ENCODE measurements at places on chromosomes 12 and 14.
A peak's percentile ranks its signal among the peaks of the same experiment; 100 is the strongest.

GRCh38 chr14:61110316-61111082 lies 129.5 kb downstream of the SLC38A6 start:
- DNase-seq: no peak

- DNase-seq: no peak
Measured at GRCh38 chr14:25868521-25869314, 729.1 kb downstream of the NOVA1 start.

- DNase-seq: no peak
Measured at GRCh38 chr14:60544659-60545058, 35.7 kb downstream of the SIX6 start.

DNA sequence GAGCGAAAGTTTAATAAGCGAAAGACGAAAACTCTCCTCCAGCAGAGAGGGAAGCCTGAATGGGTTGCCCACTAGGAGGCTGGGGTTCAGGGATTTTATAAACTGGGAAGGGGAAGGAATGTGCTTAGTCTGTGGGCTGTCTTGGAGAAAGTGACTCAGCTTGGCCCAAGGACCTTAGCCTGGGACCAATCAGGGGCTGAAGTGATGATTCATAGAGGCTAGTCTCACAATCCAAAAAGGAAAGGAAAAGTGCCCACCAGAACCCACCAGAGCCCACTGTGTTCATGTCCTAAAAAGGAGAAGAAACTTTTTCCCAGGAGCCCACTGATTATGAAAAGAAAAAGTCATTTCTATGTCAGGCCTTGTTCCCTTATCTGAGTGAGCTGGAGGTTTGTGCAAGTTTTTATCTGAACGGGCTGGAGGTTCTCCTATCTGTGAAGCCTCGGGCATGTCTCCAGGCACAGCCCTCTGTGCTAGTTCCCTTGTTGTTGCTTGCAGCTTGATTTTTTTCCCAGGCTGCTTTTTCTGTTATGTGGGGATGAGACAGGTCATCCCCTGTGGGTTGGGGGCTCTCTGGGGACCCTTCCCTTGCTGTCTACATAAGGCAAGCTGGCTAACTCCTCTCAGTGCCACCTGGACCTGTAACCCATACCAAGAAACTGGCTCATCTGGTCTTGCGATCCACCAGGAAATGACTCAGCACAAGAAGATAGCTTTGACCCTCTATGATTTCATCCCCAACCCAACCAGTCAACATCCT lies 8.3 kb upstream of the GOLGA5 start:
- DNase-seq: no peak

GRCh38 chr12:103882861-103883596 lies 42.0 kb upstream of the NT5DC3 start:
- no peak for DNase-seq

GRCh38 chr12:109613649-109614455 lies 40.3 kb downstream of the MVK start:
- DNase-seq: no peak

GRCh38 chr14:55707365-55707804 lies 127.4 kb downstream of the KTN1 start:
- peak; percentile 8 for DNase-seq

GRCh38 chr14:65187421-65188049 lies 85.2 kb upstream of the MAX start:
- no peak for DNase-seq

- DNase-seq: no peak
Measured at GRCh38 chr14:74909911-74910310, 13.1 kb downstream of the RPS6KL1 start.

DNA sequence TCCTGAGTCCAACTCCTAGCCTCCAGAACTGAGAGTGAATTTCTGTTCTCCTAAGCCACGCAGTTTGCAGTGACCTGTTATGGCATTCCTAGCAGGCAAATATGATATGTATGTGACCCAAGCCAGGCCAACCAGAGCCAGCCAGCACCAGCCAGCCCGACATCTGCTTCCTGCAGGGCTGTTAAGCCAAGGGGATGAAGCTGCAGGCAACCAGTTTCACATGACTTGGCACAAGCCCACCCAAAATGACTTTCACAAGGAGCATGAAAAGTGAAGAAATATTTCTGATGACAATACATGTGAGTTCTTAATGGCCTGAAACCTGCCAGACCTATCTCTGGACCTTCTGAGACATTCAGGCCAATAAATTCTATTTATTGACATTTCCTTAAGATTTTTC lies 68.1 kb downstream of the ITPK1 start:
- DNase-seq: no peak

GRCh38 chr12:31517994-31518393 lies 72.9 kb downstream of the DENND5B start:
- no peak for DNase-seq

DNA sequence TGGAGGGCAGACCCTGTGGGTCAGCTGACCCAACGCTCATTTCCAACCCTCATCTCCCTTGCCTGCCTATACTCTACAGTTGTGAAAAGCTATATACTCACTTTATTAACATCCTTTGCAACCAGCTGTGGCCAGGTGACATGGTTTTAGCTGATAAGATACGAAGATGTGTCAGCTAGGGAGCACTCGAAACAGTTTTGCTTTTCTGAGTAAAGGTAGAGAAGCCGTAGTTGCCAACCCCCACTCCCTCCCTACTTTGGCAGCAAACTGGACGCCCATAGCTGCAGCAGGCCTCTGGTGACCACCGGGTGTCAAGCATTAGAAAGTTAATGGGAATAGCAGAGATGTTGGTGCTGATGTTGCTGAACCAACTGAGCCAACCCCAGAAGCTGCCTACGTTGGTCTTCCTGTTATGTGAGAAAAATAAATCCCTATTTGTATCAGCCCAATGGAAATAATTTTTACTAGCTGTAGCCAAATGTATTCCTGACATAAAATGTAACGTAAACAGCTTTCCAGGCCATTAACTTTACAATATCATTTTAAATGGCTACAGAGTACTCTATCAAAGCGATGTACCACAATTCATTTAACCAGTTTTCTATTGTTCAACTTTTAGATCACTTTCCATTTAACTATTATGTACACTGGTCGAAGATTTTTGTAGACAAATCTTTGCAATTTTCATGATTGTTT lies 98.5 kb upstream of the TMCC3 start:
- no peak for DNase-seq

- DNase-seq: no peak
Measured at GRCh38 chr12:94845110-94845509, 158.4 kb downstream of the NDUFA12 start.

- no peak for DNase-seq
Measured at GRCh38 chr12:78187741-78188140, 357.0 kb downstream of the NAV3 start.

GRCh38 chr12:25785134-25785533 lies 173.3 kb upstream of the RASSF8 start:
- no peak for DNase-seq

DNA sequence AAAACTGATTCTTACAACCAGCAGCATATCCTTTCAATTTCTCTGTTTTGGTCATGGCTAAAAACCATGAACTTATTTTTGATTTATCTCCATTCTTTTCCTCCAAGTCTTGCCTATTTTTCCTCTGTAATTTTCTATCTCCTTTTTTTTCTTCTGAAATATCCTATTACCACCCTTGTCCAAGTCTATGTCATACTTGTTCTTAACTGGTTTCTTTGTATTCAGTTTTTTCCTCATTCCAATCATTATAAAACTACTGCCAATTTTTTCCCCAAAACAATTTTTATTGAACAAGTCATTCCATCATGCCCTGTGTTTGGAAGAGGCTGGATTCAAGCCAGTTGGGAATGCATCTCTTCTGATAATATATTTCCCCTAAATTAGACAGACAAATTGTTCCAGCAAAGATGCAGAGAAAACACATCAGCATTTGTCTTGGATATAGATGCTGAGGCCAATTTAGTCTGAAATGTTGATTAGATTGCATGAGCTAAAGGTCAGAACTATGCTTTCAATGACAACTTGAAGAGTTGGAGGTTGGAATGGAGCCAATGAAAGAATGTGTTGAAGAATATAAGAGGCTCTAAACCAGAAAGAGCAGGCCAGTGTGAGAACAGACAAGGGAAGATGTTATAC lies 30.7 kb downstream of the OTOGL start:
- DNase-seq: no peak

GRCh38 chr12:31118347-31119191 lies 44.9 kb downstream of the DDX11 start:
- DNase-seq: peak; percentile 37

DNA sequence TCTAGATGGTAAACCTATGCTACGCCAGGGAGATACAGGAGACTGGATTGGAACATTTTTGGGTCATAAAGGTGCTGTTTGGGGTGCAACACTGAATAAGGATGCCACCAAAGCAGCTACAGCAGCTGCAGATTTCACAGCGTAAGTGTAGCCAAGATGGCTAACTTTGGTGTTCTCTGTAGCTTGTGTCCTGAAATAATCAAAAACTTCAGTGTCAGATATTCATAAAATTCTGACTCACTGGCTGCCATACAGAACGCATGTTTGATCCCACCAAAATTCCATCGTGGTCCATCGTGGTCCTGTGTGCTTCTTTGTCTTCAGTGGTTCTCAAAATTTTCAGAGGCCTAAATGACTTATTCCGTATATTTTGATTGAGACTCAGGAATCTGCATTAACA lies 1.3 kb downstream of the STRAP start:
- DNase-seq: no peak
